ENCODE measurements at places on chromosomes 11 and 22.

DNA sequence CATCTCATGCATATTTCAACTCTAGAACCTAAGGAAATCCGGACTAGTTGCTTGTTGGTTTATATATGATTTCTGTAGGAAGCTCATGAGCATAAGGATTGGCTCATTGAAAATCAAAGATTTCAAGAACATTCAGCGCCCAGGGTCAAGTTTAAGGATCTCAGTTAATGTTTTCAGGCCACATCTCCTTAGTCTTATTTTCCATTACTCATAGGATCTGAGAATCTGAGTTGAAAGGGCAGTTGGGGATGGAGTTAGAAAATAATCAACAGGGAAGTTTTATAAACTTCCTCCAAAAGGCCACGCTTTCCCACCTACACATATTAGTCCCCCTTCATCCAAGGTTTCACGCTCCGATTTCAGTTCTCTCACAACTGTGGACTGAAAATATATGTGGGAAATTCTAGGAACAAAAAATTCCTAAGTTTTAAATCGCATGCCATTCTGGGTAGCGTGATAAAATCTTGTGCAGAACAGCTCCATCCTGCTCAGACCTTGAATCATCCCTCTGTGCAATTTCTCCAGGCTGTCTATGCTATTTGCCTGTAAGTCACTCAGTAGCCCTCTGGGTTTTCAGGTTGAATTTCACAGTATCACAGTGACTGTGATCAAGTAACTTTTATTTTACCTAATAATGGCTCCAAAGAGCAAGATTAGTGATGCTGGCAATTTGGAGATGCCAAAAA lies 160.2 kb downstream of the KIRREL3 start:
- DNase-seq, result no peak

DNA sequence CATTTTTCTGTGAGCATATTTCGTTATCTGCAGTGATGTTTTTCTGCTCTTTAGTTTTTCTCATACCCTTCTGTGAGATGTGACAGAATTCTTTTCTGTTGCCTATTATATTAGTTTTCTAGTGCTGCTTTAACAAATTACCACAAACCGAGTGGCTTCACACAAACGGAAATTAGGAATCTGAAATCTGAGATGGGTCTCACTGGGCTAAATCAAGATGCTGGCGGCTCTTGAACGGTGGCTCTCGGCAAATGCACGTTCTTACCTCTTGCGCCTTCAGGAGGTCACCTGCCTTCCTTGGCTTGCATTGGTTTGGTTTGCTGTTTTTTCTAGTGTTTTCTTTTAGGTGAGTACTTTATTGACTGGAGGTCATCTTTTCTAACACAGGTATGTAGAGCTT lies 13.0 kb downstream of the ZBED4 start:
- DNase-seq, result no peak

GRCh38 chr11:130891326-130891725 lies 25.0 kb downstream of the SNX19 start:
- DNase-seq, result no peak

- DNase-seq, result peak; percentile 41
These were observed 82.5 kb downstream of the SGSM3 start for GRCh38 chr22:40452730-40453487.

GRCh38 chr11:71386202-71386601 lies 62.0 kb downstream of the DHCR7 start:
- peak; percentile 27 for DNase-seq

DNA sequence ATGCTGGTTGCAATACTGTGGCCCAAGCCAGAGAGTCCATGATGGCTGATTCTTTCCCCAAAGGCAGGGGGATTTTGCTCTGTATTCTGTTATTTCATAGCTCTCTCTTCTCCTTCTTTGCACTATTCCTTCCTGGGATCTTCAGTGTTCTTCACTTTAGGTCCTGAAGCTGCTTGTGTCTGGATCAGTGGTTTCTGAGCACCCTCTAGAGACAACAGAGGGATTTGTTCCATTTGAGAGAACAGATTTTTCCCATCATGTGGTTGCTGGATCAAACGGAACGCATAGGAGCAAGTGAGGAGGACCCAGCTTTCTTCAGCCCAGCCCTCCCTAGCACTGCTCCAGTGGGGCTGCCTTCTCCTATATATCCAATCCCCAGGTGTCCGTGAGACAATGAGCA lies 68.7 kb upstream of the SYN3 start:
- peak; percentile 17 for DNase-seq

GRCh38 chr22:37488337-37489135 lies 2.4 kb upstream of the MFNG start:
- no peak for DNase-seq

DNA sequence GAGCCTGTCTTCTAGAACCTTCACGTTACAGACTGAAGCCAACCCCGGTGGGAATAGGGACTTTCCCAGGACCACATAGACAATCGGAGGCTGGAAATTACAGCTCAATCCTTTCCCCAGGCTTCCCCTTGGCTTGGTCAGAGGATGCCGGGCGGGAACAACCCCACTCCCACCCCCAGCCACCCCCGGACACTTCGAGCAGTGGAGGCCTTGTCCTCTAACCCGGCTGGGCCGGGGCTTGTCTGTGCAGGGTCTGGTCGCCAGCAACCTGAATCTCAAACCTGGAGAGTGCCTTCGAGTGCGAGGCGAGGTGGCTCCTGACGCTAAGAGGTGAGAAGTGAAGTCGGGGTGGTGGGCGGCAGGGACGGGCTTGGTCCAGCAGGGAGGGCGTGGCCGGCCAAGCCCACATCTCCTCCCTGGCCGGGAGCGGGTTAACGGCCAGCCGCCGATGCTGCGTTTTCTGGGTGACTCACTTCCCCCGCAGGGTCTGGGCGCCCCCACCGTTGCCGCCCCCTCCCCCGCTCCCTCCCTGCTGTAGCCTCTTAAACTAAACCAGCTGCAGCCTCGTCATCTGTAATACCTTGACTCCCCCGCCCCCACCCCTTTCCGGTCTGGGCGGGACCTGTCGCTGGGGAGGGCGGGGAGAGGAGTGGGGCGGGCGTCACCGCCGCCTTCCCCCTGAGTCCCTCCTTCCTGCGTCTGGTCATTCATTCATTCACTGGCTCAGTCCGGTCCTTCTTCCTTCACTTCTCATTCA lies 1.5 kb downstream of the LGALS1 start:
- peak; percentile 95 for DNase-seq

- DNase-seq, result no peak
These were observed 56.1 kb downstream of the APIP start for GRCh38 chr11:34860034-34860433.

GRCh38 chr11:75383246-75383645 lies 16.1 kb upstream of the RPS3 start:
- DNase-seq, result no peak

GRCh38 chr11:34575261-34575660 lies 45.6 kb upstream of the EHF start:
- DNase-seq, result no peak

All from A673 (cell line).